ENCODE measurements at places on chromosomes 7 and 10.

DNA sequence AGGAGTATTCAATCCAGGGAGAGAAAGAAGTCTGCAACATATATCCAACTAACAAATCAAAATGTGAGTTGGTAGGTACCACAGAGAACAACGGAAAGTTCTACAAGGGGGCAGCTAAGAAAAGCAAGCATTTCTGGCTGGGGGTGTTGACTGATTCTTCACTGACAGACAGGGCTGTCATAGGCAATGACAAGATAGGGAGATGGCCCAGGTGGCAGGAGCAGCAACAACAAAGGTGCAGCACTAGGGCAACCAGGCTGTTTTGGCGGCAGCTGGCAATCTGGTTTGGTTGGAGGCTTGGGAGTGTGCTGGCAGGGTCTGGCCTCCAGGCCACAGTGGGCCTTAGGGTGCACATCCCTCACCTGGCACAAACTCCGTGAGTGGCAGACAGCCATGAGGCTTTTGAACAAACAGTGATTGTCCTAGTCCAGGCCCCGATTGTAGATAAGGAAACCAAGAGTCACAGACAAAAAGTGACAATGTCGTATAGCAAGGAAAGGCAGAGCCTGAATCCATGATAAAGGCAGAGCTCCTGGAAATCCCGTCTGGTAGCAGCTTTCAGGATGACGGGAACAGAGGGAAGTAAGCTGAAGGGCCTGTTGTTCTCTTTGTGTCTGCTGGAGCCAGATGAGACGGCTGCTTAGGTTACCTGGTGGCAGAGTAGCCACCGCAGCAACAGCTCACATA, 28.4 kb downstream of the DPCD start:
- DNase-seq = no peak

DNA sequence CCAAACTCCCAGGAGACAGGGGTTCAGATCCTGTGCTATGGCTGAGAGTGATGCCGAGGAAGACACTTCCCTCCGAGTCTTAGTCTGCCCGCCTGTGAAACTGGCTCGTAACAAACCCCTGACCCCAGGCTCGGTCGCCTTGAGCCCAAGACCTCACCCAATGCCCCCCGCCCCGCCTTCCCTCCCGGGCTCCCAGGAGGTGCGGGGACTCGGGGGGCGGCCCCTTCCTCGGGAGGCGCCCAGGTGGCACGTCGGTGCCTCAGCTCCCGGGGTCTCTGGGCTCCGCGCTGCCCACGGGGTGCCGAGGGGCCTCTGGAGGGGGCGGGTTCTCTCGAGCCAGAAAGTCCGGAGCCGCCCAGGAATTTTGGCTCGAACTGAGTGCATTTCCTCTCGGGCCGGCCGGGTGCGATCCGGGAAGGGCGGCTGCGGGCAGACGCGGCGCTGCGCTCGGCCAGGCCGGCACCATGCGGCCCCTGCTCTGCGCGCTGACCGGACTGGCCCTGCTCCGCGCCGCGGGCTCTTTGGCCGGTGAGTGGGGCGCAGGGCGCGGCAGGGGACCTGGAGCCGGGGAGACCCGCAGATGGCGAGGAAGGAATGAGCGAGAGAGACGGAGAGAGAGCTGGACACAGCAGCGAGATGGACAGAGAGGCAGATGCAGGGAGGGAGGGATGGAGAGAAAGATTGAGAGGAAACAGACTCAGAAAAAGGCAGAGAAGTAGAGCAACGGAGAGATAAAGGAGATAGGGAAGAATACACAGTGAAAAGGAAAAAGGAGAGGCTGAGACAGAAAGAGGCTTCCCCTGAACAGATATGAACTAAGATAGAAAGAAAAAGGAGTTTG, at the start of gene PLAC9:
Gene PLAC9 (plus strand): TSS at position 432 of the 841 bp plus-strand sequence. CDS start 33 bp downstream, at position 465.
- peak; percentile 82 for DNase-seq

- DNase-seq = peak; percentile 78
Observed at GRCh38 chr10:132550366-132551092, 12.9 kb downstream of the INPP5A start.

DNA sequence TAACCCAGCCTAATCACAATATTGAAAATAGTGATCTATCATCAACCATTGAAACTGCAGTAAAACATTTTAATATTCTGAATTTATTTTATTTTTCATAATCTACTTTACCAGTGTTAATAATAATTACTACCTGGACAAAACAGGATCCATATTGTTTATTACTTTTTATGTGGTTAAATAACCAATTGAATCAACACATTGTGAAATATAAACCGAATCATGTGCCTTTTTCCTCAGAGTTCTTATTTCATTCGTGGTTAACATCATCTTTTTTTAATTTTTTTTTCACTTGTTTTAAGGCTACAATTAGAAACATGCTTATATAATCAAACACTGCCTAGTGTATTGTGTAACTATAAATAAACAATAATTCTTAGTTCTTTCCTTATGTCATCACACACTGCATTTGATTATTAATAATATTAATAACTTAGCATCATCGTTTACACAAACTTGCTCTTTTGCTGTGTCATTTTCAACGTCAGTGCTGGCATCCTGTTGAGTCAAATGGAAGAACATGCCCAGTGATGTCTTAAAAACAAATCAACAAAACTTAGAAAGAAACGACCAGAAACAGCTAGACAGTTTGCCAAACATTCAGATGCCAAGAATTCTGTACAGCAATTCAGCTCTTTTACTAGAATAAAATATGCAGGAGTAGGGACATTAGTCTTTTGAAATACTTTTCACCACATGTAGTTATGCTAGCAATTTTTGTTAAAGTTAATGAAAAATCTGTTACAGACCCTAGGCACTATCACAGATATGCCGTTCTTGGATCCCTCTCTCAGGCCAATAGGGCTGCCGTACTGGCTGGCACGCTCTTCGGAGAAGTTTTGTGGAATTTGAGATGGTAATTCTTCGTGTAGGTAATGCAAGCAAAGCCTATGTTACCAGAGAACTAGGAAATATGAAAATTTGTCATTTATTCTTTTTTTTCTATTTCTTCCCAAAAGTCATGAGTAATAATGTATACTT, 330.4 kb upstream of the SEMA3A start:
- DNase-seq = no peak

DNA sequence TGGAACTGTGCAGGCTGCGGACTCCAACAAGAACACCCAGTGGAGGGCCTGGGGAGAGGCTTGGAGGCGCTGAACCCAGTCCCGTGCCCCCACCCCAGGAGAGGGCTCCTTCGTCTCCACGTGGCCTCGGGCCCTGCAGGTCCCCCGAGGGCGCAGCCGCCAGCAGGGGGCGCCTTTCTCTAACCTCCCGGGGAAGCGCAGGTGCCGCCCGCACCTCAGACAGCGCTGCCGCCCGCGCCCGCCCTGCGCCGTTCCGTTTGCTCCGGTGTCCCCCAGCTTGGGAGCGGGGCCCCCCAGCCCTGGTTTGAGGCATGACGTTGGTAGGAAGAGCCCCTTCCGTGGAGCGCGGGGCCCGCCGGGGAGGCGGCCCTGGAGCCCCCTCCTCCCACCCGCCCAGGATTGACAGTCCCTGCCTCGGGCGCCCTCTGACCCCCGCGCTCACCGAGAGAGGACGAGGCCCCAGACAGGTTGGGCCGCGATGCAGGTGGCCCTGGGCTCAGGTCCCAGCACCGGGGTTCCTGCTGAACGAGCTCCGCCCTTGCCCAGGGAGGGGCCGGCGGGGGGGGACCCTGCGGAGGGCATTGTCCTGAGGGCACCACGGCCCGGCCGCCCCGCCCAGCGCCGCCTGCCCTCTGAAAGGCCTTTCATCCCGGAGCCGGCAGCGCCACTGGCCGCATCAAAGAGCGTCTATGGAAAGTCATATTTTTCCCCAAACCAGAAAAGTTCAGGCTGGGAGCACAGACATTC, 42.8 kb downstream of the FOXL3 start:
- DNase-seq = no peak

- DNase-seq = peak; percentile 87
Observed at GRCh38 chr10:114401195-114401791, 3.0 kb downstream of the AFAP1L2 start.

DNA sequence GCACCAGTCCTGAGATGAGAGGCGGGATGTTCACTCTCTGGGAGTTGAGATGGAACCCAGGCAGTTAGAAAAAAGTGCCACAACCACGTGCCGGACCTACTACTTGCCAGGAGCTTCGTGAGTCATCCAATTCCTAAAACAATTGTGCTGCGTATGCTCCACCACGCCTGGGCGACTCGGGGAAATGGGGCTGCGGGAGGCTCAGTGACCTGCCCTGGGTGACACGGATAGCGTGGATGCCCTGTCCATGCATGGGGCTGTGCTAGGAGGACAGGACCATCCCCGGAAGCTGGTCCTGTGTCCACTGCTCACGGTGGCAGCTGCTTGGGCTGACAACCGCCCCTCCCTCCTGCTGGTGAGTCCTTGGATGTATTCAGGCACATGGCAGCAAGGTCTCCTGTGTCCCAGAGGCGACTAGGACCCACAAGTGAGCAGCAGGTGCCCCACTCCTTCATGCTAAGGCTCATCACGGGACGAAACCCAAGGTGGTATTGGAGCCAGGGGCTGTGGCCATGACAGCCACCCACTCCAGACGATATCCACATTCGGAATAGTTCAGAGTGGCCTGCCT, 90.4 kb downstream of the BMS1 start:
- no peak for DNase-seq

- no peak for DNase-seq
Observed at GRCh38 chr10:47164126-47164799, 135.7 kb upstream of the GDF10 start.

DNA sequence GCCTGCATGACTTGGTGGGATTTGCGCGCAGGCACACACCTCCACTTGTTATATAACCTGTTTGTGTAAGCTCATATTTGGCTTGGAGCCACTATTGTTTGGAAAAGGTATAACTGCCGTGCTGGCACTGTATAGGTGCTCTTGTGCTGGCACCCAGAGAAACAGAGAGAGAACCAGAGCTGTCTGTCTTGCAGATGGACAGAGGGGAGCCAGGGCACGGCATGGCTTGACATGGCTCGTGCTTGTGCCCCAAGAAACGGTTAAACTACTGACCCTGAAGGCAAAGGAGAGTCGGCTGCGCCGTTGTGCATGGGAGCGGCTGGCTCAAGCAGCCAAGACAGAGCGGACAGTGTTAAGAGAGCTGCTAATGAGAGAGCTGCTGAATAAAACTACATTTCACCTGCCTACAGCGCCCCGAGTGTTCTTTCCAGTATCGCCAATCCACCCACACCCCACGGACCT, 23.2 kb downstream of the RAPGEF5 start:
- no peak for DNase-seq
